ENCODE measurements at places on chromosomes 3 and 15.

- no peak for DNase-seq
Observed at GRCh38 chr3:64509206-64509605, 178.6 kb downstream of the ADAMTS9 start.

DNA sequence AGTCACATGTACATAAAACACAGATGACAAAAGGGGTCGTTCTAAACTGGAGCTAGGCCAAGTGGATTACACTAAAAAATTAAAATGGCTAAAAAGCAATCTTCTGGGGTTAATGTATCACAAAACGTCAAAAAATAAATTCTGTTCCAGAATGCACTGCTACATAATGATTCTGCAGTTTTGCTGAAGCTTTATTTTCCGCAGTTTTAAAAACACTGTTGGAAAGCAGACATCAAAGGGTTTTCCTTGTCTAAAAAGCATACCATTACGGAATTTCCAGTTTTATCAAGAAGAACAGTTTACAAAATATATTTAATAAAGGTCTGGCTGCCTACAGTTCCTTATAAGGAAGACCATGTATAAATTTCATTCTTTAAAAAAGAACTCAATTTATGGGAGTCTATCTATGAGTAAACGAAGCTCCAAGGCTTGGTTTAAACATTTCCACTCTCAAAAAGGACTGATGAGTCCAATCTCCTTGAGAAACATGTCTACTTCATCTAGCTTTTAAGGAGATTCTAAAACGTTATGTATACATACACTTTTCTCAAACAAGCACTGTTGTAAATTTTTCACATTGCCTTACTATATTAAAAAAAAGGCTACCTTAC lies 1.3 kb downstream of the DMXL2 start:
- DNase-seq: peak; percentile 29

GRCh38 chr15:89845305-89845893 lies 30.7 kb upstream of the ANPEP start:
- no peak for DNase-seq

DNA sequence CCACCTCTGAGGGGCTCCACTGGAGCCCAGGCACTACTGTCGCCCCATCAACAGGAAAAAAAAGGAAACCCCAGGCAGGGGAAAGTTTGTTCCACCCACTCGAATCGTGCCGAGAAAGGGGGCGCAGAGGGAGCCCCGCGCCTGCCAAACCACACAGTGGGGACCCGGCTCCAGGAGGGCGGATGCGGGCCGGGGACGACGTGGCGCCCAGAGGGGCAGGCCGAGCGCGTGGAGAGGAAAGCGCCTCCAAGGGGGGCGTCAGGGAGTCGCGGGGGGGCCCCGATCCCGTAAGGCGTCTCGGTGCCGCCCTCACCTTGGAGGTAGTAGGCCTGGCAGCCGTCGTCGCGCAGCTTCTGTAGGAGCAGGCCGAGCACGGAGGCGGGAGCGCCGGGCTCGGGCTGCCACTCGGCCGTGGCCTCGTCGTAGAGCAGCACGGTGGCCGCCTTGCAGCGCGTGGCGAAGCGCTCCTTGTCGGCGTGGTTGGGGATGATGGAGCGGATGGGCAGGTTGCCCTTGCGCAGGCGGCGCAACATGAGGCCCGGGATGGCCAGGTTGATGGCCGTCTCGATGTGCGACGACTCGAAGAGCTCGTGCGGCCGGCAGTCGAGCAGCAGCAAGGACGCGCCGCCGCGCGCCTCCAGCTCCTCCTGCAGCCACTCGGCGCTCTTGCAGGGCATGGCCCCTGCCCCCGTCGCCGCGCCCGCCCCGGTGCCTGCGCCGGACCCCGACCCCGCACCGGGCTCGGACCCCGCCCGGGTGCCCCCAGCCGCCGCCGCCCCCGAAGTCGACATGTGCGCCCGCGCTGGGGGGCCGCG lies 627 bp downstream of the DUSP7 start:
- DNase-seq: no peak

GRCh38 chr3:121985846-121986245 lies 36.2 kb downstream of the ILDR1 start:
- no peak for DNase-seq

DNA sequence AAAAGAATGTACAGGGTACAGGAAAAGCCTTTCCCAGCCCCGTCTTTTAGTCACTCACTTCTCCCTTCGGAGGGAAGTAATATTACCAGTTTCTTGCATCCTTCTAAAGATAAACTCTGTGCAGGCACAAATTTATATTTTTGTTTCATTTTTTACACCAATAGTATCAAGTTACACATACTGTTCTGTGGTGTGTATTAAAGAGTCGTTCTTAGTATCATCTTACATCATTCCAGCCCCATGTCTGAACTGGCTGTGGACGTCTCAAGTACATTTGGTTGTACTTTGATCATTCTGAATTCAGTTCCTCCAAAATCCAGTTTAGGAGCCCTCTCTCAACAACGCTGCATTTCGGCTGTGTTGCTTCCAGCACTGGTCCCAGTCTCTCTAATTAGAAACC lies 68.7 kb downstream of the LMLN start:
- no peak for DNase-seq

DNA sequence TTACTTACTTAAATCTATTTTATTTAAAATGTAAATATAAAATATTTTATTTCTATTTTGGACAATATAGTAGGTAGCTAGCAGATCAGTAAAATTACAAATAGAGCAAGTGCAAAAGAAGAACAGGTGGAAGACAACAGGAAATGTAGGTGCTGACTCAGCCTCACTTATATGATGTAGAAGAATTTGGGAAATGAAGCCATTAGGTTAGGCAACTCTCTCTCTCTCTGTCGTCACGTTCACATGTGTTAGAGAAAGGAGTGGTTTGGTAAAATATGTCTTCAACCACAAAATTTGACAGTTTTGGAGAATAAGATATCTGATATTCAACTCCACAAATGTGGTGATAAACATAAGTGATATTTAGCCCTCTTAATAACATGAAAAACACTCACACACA lies 532.5 kb upstream of the KCNMB2 start:
- no peak for DNase-seq

GRCh38 chr3:195897853-195898415 lies 10.4 kb downstream of the TNK2 start:
- peak; percentile 33 for DNase-seq

Data from NCI-H526 (cell line).